ENCODE measurements at places on chromosomes 5 and 9.
A peak's percentile ranks its signal among the peaks of the same experiment; 100 is the strongest.

GRCh38 chr5:127079994-127080491, 6.7 kb upstream of the C5orf63 start:
- no peak for DNase-seq

- DNase-seq, result no peak
These were observed 81.1 kb downstream of the VAV2 start for GRCh38 chr9:133910855-133911514.

DNA sequence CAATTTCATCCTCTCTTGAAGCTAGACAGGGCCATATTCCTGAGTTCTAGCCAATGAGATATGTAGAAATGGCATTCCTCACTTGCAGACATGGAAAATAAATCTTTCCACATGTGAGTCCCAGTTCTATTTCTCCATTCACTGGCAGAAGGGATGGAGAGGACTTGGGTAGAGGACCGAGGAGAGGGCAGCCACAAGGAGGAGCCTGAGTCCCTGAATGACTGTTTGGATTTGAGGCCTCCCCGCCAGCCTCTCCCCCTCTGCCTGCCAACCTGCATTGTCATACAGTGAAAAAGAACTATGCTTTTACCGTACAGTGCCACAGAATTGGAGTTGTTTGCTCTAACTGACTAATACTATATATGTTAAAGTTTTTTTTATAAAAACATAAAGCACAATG, 583.0 kb upstream of the WWC1 start:
- no peak for DNase-seq

DNA sequence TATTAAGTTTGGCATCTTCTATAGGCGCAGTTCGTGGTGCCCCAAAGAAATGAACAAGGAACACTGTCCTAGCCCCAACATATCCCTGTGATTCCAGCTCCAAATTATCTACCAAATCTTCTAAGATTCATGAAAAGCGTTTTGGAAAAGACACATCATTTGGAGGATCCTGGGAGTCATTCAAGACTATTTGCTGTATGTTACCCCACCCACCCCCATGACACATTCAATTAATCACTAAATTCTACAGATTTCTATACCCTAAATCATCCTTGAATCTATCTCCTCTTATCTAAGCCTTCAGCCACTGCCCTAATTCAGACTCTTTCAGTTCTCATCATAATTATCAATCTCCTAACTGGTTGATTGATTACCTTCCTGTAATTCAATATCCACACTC, 5.5 kb upstream of the RUSC2 start:
- DNase-seq, result no peak

GRCh38 chr5:154084062-154084639, 45.4 kb downstream of the MFAP3 start:
- DNase-seq, result no peak

DNA sequence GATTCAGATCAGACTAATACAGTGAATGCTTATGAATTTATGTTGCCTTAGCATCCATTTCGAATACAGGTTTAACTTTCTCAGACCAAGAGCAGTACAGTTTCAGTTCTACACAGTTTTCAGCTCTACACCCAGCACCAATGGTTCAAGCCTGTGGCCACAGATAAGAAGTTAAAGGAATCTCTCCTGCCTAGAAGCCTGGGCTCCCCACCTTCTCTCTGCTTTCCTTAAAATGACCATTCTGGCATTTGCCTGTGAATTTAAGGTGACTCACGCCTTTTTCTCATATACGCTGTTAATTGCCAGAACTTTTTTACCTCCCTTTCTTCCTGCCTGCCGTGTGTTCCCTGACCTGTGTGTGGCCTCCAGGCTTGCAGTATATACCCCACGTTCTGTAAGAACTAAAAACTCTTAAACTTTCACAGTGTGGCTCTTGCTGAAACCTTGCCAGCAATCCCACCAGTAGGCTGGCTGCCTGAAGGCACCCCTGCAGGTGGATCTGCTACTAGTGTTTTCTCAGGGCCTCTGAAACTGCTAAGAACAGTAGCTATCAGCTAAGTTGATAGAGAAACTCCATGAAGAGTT, 692.8 kb upstream of the CDH18 start:
- DNase-seq, result no peak

GRCh38 chr5:179118756-179119414, 58.7 kb downstream of the ZNF354C start:
- no peak for DNase-seq

DNA sequence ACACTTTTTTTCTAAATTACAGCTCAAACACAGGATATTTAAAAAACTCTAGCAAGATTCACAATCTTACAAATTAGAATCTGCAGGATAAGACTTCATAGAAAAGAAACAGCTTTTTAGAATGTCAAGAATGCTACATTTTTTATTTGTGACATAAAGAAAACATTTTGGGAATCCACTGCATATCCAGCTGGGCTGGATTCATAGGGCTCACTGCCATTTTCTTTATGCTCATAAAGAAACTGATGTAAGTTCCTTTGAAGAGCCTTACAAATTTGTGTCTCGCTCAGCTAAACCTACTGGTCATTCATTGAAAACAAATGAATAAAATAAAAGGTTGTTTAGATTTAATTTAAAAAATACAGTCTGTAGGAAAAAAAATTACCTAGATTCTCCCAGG, 332.3 kb downstream of the TRPM3 start:
- no peak for DNase-seq

- DNase-seq, result no peak
These were observed 92.9 kb upstream of the OTULINL start for GRCh38 chr5:14488709-14489108.

- no peak for DNase-seq
These were observed 487.2 kb downstream of the ENC1 start for GRCh38 chr5:74153255-74153790.

DNA sequence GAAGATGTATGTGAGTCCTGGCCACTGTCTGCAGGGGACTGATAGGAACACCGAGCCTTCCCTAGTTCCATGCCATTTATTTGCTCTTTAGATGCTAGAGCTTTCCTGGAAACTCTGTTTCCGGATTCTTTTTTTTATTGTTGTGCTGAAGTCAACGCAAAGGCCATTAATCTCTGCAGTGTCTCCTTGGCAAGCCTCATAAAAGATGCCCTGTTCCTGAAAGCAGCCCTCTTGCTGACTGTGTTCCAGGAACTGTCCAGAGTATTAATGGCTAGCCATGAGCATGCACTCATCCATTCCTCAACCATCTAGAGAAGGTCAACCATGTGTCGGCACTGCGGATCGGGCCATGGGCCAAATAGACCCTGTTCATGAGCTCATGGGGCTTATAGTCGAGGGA, 42.9 kb upstream of the SMAD5 start:
- no peak for DNase-seq

GRCh38 chr9:75890472-75891276, at the start of gene PCSK5:
Gene PCSK5, plus strand, starts transcription at chr9:75890673. Its CDS starts 509 bp downstream, at chr9:75891182.
- peak; percentile 86 for DNase-seq

DNA sequence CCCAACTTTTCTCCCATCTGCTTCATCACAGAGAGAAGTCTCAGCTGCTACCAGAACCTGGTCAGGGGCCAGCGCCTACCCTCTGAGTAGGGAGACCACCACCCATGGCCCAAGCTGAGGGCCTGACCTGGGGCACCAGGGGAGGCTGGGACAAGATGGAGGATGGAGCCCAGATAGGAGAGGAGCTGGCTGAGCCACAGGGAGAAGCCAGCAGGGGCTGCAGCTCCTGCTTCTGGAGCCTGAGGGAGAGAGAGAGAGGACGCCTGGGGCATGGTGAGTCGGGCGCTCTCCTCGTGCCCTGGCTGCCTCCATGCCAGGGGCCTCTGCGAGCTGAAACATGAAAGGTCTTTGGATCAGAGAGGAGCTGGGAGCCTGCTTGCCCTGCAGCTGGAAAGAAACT, 1.4 kb upstream of the FOXI1 start:
- no peak for DNase-seq

- DNase-seq, result no peak
These were observed 19.2 kb downstream of the TNPO1 start for GRCh38 chr5:72835633-72836032.

GRCh38 chr5:35117967-35118366, 70.2 kb upstream of the AGXT2 start:
- no peak for DNase-seq

GRCh38 chr5:141223112-141223783, at the start of gene PCDHB14:
Gene PCDHB14, plus strand, starts transcription at chr5:141223343. Its CDS starts 163 bp downstream, at chr5:141223506.
- peak; percentile 38 for DNase-seq

GRCh38 chr5:155004138-155004744, 9.3 kb upstream of the KIF4B start:
- peak; percentile 31 for DNase-seq

- no peak for DNase-seq
These were observed 17.3 kb upstream of the BICD2 start for GRCh38 chr9:92781899-92782298.

DNA sequence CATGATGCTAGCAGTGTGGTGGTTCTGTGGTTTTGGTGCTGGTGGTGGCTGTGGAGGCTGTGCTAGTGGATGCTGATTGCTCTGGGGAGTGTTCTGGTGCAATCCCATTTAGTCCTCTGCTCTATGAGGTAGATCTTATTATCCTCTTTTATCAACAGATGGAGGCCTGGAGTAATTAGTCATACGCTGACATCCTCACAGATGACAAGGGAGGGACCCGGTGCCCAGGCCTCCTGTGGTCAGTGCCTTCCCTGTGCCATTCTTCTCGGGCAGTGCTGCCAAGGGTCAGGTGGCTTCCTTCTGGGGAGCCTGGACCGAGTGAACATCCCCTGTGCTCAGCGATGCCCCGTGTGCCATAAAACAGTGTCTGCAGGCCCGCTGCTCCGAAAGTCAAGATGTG, 74.5 kb downstream of the COL5A1 start:
- no peak for DNase-seq

- DNase-seq, result no peak
These were observed 150.3 kb downstream of the NR2F1-AS1 start for GRCh38 chr5:93430673-93431199.

DNA sequence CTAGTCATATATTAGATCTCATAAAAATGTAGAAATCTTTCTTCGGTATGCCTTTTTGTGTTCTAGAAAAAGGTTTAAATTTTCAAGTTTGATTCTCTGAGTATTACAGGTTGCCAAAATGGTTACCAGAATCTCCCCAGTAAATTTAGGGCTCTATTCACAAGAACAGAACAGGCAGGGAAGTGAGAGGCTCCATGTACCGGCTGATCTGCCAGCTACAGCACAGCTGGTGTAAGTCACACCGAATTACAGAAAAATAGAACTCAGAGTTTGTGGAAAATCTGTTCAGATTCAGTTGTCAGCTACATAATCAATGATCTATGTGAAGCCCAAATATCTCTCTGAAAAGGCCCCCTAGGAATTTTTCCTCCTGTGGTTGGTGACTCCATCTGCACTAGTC, 10.5 kb downstream of the FAM81B start:
- DNase-seq, result no peak

- no peak for DNase-seq
These were observed 72.8 kb upstream of the ASTN2 start for GRCh38 chr9:117487555-117488175.

GRCh38 chr9:124266826-124267201, 9.1 kb downstream of the NEK6 start:
- no peak for DNase-seq

DNA sequence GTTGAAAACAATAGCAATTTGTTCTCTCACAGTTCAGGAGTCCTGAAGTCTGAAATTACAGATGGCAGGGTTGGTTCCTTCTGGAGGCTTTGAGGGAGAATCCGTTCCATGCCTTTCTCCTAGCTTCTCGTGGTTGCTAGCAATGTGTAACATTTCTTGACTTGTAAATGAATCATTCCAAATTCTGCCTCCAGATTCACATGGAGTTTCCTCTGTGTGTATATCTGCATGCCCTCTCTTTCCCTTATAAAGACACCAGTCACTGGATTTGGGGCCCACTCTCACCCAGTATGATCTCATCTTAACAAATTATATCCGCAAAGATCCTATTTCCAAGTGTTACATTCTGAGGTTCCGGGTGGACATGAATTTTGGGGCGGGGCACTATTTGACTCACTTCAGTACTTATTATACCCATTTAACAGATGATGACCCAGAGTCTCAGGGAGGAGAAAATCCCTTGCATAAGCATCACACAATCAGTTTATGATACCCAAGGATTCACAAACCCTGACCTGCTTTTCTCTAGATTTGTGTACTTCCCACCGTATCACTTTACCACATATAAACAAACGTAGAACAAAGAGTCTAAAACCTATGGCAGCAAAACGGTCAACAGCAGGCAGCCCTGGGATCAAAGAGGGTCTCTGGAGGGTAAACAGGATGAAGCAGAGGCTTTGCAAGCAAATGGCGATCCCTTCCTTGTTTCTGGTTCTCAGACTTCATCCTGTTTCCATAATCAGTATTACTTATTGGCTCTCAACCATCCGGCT, 93.7 kb downstream of the C9orf152 start:
- no peak for DNase-seq

- DNase-seq, result no peak
These were observed 973 bp downstream of the PLPPR1 start for GRCh38 chr9:101029315-101030085.

DNA sequence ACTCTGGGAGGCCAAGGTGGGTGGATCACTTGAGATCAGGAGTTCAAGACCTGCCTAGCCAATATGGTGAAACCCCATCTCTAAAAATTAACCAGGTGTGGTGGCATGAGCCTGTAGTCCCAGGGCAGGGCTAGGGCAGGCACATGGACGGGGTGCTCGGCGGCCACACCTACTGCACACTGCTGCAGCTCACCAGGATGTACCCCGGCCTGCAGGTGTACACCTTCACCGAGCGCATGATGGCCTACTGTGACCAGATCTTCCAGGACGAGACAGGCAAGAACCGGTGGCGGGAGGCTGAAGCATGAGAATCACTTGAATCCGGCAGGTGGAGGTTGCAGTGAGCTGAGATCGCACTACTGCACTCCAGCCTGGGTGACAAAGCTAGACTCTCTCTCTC, 3.2 kb downstream of the ST6GALNAC4 start:
- no peak for DNase-seq

- DNase-seq, result no peak
These were observed 2.0 kb upstream of the REEP5 start for GRCh38 chr5:112923988-112924387.

GRCh38 chr5:178383301-178383918, 150.8 kb upstream of the PHYKPL start:
- DNase-seq, result no peak

Measured in HCT116 (cell line).